ENCODE measurements at places on chromosomes 3 and 15.

GRCh38 chr15:74799255-74799855 lies 13.3 kb upstream of the LMAN1L start:
- DNase-seq: no peak

DNA sequence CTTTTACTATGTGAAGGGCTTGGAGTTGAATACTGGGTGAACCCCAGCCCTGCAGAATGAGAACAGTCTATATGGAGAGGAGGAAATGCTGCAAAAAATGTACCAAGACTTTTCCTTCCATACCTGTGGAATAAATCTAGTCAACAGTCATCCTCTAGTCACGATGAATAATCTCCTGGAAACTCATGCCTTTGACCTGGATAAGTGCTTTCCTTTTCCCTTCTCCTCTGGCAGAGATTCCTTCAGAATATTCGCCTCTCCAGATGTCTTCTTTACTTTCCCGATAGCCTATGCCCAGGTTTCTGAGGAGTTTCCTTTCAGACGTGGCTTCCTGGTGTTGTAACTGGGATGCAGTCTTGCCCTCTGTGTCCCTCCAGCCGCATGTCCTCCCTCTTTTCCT lies 28.1 kb downstream of the CCNL1 start:
- no peak for DNase-seq

DNA sequence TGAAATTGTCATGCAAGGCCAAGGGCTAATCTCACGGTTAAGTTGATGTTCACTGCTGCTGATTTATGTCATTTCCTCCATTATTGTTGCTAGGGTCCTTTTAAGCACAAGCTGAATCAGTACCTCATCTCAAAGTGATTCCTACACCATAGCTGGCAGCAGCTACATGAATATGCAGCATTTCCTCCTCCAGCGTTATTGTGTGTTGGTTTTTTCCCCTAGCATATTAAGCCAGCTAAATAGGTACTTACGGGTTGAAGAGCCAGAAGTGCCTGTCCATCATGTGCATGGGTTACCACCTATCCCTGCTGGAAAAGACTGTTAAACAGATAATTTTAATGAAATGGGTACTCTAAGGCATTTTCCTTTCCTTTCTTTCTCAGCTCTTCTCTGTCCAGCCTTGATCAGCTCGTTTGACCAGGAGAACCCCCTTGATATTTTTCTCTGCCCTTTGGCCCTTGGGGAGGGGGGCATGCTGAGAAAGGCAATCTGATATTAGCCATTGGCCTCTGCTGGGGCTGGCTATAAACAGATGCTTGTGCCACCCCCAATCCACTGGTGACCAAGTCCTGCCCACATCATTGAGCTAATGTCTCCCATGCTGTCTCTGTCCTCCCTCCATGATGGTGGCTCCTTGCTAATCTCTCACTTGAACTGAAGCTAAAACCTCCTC lies 115.6 kb upstream of the PLXNA1 start:
- DNase-seq: no peak

GRCh38 chr15:91947293-91947679 lies 93.8 kb downstream of the SLCO3A1 start:
- no peak for DNase-seq

DNA sequence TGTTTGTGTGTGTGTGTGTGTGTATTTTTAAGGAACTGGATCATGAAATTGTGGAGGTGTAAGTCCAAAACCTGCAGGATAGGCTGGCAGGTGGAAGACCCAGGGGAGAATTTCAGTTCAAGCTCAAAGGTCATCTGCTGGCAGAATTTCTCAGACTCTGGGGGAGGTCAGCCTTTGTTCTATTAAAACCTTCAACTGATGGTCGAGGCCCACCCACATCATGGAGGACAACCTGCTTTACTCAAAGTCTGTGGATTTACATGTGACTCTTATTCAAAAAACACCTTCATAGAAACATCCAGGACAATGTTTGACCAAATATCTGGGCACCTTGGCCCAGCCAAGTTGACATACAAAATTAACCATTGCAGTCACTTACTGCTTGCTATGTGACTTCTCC lies 157.2 kb downstream of the EDEM1 start:
- DNase-seq: no peak

DNA sequence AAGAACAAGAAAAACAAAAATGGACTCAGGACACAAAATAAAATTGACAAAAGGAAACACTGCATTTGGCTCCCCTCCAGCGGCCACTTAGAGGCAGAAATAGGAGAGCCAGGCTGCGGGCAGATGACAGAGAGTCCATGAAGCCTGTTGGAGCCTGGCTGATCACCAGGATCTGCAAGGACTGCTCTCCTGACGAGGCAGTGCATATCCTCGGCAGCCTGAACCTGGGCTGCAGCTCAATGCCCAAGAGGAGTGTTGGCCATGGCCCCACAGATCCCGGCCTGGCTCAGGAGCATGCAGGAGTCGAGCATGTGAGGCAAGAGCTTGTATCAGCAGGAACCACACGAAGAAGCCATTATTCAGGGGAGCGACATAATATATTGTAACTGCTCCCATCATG lies 199.8 kb downstream of the STT3B start:
- DNase-seq: no peak

DNA sequence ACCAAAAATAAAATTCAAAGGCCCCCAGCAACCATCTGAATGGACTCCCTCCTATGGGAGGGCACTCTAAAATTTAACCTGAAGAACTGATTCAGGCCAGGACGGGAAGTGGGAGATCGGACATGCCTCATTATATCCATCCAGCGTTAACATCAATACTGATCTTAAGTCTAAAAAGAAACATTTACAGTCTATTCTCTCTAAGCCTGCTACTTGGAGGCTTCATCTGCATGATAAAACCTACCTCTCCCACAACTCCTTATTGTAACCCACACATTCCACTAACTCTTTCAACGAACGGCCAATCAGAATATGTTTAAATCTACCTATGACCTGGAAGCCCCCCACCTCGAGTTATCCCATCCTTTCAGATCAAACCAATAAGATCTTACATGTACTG lies 68.4 kb downstream of the HERC1 start:
- no peak for DNase-seq

GRCh38 chr3:28923994-28924393 lies 356.9 kb upstream of the RBMS3 start:
- no peak for DNase-seq

DNA sequence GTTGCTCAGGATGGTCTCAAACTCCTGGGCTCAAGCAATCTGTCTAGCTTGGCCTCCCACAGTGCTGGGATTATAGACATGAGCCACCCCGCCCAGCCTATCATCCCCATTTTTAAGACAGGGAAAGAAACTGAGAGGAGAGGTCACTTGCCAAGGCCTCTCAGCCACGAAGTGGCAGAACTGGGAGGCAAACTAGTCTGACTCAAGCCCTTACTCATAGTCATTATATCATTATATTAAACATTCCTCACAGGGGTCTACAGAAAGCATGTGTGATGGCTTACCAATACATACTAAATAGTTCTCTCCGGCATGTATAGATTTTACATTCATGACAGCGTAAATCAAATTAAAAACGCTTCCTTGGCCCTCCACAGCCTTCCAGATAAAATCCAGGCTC lies 62.0 kb upstream of the ZBTB38 start:
- DNase-seq: no peak

DNA sequence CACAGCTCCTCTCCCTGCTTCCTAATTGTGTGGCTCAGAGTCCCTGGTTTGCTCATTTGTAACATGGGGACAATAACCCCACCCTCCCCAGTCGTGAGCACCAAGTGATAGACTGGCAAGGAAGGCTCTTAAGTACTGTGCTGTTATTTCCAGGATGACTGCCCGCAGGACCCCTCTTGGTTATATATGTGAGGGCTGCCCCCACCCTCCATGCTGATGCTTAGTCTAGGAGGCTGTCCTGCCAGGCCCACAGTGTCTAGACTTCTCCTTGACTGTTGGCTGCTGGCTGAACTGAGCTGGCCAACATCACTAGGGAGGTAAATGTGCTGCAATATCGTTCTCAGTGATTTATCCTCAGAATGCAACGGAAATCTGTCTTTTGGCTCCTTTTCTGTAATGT lies 45.1 kb downstream of the RAB11A start:
- no peak for DNase-seq

DNA sequence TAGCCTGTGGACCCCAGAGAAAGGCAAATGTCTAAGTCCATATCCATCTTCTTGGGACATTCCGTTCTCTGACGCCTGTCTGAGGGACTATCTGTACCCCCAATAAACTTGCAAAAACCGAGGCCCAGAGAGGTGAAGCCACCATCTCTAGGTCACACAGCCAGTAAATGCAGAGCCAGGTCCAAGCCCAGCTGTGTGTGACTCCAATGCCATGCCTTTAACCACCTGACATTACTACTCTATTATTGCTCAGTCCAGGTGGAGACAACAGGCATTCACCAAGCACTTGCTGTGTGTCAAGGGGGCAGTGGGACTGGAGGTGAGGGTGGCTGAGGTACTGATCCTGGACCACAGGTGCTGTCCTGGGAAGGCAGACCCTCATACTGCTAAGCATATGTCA lies 25.4 kb downstream of the CYP8B1 start:
- DNase-seq: no peak

GRCh38 chr3:187318819-187319616 lies 27.5 kb upstream of the MASP1 start:
- peak; percentile 19 for DNase-seq

DNA sequence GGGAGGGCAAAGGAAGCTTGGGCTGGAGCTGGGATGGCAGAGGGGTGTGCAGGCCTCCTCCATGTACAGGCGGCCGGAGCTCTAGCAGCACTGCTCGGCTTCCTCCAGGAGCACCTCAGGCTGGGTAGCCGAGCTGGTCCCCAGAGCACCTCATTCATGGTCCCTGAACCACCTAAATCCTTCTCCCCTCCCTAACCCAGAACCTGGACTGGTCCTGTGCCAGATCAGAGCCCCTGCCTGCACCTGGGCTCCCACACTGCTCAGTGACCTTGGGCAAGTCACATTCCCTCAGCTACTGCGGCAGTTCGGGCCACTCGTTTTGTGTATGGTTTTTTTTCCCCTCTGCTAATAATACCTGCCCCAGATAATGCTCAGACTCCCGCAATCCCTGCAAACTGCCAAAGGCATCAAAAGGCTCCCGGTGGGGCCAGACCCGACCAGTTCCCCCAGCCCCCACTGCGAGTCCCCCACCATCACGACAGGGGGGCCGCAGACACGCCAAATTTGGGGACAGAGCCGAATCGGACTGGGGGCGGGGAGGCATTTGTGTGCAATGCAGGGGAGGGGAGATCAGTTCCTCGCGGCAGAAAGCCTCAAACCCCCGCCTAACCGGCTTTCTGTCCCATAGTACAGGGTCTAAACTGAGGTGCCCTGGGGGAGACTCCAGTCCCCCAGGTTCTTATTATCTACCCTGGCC lies 1.3 kb downstream of the SEMA7A start:
- DNase-seq: no peak

DNA sequence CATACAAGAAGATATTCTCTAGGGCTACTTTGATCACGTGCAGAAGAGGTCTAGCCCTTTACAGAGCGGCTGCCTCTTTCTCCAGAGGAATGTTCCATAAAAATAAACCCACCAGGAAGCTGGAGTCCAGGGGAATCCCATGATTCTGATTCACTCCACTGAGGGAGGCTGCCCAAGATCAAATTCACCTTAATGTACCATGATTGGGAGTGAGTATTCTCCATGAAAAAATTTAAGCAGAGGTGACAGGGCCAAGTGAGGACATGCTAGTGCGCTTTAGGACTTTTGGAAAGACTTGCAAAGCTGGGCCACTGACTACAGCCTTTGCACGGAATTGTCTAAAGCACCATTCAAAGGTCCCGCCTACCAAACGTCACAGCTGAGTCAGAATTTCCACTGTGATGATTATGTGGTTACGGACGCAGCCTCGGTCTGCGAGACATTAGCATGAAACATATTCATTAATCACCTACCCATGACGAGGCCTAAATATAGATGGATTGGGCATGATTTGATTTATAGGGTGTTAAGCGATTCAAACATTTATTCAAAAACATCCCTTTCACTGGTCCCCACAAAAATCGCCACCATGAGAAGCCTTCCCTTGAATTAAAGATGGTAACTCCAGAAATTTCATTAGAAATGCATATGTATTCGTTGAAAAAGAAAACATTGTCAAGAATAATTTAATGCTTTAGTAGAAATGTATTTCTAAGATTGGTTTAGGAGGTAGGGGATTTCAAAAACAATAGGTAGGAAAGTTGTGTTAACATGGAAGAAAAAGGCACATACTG lies 152.6 kb downstream of the GREM1 start:
- DNase-seq: no peak

- DNase-seq: no peak
These were observed 117.3 kb upstream of the FLNB start for GRCh38 chr3:57890874-57891273.

- DNase-seq: no peak
These were observed 65.8 kb upstream of the PTX3 start for GRCh38 chr3:157370867-157371266.

DNA sequence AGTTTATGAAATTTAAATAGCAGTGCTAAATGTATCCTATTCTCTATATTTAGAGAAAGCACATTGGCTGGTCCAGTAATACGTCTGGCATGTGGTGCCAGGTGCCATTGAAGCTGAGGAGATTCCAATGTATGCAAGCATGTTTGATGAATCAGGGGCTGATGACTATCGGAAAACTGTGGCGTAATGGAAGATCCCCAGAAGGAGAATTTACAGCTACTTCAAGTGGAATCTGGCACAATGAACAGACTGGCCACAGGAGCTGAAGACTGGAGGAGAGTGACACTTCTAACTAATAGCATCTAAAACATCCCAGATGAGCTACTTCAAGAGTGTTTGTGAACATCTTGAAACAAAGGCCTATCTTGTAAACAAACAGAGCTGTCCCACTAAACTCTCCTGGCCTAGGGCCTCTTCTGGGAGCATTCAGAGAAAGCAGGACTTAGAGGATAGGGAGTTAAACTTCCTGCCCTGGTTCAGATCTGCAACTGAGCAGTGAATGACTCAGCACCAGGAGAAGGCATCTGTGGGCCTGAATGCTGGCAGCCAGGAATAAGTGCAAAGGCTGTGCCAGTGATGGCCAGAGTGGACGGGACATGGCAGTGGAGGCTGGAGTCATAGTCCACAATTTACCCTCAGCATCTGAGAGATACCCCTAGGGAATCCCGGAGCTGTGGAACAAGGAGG lies 15.2 kb upstream of the ACTC1 start:
- no peak for DNase-seq

- no peak for DNase-seq
These were observed 119.9 kb upstream of the STT3B start for GRCh38 chr3:31412832-31413231.
